Substantia nigra (tissue), 51 donors: ENCODE measurements at places on chromosomes 5 and 9.

DNA sequence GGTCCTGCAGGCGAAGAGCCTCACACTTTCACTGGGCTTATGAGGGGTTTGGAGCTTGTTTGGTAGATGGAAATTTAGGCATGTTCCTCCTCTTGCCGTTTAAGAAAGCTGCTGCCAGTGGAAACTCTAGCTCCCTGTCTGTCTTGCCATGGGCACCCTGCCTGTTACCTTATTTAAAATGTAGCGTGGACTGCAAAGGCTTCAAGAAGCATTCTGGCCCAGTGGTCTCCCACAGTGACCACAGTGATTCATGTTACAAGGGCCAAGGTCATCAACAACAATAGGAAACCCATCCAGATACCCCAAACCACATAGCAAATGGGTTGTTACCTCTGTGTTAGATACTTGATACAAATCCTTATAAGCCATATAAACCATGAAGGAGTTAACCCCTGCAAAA lies 96.6 kb downstream of the DPYSL3 start:
- DNase-seq, result no peak

GRCh38 chr9:75851917-75852316 lies 38.6 kb upstream of the PCSK5 start:
- no peak for DNase-seq

DNA sequence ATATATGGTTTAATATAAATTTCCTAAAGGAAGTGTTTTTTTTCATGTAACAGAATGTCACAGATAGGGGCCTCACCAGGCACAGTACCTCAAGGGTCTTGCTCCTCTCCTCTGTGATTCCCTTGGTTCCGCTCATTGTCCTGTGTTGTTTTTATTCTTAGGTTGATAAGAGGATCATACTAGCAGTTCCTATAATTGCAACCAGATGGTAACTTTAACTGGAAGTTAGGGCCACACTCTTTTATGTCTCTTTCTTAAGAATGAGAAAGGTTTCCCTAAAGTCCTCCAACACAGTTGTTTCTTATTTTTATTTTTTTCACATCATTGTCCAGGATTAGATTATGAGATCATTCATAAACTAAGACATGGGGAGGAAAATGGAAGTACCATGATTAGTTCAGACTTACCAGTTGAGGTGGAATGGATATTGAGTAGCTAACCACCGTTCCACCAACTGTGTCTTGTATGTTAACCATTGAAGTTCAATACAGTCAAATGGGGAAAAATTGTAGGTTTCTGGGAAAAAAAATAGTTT lies 41.1 kb downstream of the FAM174A start:
- DNase-seq, result no peak

DNA sequence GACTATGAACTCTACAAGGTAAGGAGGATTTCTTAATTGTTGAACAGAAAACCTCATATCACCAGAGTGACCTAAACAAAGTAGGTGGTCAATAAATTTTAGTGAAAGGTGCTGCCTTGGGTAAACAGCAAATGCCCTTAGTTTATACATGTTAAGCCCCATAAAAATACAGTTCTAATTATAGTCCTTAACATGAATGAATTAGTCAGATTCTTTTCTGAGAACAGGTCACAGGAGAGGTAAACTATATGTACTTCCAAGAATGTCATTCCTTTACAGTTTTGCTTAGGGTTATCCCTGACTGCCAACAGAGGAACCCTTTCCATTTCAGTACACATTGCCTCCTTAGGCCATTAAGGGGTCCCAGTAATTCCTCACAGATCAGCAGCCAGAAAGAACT lies 64.9 kb downstream of the PLPP1 start:
- DNase-seq, result no peak

DNA sequence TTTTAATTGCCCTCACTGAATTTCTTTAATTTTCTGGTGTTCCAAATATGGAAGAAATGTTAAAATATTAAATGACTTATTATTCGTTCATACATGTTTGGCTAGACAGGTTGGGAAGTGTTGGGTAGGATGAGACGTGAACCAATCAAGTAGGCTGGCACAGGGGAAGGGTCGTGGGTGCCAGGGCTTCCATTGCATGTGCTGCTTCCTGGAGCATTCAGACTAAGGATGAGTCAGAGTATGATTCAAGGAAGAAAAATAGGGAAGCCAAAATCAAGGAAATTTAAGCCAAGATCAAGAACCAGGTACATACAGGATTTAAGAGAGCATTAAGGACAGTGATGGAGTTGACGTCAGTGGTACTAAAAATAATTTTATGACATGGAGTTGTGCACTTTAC lies 2068.0 kb downstream of the MAT2B start:
- DNase-seq, result no peak

GRCh38 chr5:127014573-127014972 lies 15.8 kb downstream of the MARCHF3 start:
- no peak for DNase-seq

DNA sequence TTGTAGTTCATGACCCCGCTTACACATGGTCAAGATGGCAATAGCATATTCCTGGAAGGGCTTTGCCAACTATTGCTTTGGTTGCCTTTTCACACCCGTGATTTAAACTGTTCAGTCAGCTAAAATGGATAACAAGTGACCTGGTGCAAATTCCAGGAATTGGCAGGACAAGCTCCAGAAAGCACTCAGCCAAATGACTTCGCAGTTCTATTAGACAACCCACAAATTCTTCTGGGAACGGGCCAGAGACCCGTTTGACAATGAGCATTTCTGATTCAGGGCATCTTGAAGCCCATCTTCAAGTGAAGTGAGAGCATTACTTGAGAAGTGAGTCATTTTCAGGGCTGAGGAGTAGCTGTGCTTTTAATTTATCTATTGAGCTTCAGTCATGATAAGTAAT lies 165.0 kb downstream of the DROSHA start:
- DNase-seq, result no peak

DNA sequence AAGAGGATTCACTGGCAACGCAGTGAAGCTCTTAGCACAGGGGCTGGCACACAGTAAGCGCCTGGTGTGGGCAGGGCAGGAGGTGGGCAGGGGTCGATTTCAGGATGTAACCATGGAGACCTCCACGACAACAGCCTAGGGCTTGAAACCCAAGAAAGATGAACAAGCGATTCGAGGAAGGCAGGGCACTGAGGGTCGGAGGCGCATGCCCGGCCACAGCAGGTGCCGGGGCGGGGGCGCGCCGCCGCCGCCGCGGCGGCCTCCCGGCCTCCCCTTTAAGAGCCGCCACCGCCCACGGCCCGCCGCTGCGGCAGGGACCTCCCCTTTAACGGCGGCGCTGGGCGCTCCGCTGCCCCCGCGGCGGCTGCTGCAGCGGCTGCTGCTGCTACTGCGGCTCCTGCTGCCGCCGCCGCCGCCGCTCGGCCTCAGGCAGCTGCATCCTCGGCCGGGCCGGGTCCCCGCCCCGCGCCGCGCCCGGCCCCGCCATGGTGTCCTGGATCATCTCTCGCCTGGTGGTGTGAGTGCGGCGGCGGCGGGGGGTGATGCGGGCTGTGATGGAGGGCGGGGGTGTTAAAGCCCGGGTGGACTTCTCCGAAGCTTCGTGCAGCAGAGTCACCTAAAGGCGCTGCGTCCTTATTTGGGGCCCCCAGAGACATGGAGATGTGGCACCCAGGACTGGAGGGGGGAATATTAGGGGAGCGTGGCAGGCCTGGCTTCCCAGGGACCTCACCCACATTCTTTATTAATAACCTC lies at the start of gene REEP2:
REEP2 (plus strand) TSS at position 334 of the 753 bp plus-strand sequence; CDS start at position 486, 152 bp downstream.
- no peak for DNase-seq

GRCh38 chr9:138046641-138047301 lies 169.2 kb downstream of the CACNA1B start:
- DNase-seq, result no peak

DNA sequence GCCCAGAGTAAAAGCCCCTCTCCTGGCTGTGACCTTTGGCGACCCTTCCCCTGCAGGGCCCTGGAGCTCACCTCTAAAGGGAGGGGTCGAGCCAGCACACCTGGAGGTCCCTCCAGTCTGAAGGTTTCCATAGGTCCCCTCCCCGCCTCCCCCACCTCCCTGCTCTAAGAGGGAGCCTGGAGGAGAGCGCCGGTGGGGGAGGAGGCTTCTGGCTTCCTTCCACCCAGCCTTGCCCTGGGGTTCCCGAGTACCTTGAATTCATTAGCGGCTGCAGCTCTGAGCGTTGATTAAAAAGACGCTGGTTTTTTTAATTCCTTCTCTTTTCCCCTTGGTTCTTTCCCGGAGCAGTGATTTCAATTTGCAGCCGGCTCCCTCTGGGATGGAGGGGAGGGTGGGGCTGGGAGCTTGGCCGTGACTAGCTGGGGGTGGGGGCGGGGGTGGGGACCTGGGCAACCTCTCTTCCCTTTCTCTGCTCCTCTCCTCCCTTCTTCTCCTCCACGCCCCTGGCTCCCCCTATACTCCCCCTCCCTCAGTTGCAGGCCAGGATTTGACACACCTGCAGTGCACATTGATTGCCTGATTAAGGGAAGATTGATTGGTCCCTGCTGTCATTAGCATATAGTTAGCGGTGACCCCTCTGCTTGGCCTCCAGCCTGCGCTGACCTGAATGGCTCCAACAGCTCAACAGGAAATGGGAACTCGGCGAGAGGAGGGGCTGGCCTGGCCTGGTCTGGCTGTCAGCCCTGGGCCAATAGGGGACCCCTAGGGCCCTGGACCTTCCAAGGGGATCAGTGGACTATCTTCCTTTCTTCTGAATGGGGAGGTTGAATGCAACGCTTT lies 67.5 kb upstream of the RAPGEF1 start:
- no peak for DNase-seq

DNA sequence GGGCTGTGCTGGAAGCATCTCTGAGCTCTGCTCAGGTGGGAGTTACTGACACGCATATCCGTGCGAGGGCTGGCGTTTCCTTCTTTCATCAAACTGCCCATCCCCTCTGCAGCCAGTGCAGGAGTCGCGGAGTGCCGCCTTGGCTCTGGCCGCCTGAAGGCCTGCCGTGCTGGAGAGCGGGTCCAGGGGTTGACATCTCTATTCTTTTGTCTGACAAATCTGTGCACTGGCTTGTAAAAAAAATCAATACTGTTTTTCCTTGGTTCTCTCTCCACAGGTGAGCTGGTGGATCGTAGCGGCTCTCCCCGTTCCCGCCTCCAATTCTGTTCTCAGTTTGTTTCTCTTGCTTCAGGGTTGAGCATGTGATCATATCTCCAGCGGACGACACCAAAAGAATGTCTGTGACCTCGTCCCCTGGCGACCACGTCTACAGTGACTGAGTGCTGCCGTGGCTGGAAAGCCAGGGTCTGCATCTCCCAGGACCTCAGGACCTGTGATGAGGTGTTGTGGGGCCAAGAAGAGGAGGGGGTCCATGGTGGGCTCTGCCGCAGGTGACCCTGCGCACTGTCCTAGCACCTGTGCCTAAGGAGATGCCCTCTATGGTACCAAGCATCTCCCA lies 214.3 kb upstream of the IRX4 start:
- DNase-seq, result no peak

- no peak for DNase-seq
Measured at GRCh38 chr5:6365142-6365976, 13.0 kb downstream of the MED10 start.

DNA sequence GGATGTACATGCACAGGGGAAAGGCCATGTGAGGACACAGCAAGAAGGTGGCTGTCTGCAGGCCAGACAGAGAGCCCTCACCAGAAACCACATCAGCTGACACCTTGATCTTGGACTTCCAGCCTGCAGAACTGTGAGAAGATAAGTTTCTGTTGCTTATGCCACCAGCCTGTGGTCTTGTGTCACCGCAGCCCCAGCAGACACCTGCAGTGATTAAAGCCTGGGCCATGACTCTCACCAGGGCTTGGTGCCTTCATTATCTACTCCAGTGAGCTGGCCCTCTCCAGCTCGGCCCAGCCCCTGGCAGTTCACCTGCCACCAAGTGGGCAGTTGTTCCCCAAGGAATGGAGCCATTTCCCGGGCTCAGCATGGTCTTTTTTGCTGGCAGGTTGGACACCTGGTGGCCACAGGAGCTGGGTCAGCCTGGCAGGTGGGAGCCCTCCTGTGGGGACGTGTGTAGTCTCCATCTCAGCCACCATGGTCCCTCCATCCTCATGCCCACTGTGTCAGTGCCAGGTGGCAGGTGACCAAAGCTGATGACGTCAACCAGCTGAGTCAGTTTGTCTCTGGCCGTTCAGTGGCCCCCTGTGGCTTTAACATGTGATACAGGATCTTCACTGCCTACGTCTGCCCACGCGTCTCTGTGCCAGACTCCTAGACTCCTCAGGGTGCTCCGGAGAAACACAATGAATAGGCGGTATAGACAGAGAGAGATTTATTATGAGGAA lies 99.9 kb upstream of the PPP1R26 start:
- no peak for DNase-seq

GRCh38 chr5:81760521-81760920 lies 9.6 kb upstream of the SSBP2 start:
- no peak for DNase-seq

DNA sequence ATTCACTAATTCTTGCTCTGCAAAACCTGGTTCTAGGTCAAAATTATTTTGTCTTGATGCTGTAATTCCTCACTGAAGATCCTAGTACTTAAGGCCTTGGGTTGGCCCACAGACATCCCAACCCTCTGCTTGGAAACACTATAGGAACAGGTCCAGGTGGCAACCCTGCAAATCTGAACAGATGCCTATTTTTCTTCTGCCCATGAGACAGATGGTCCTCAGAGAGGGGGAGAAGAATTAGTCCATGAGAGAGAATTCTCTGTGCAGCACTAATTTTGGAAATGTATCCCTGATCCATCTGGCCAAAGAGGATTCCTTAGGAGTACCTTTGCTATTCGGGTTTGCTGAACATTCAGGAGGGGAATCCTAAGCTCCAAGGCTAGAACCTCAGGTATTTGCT lies 156.3 kb downstream of the ELAVL2 start:
- no peak for DNase-seq

DNA sequence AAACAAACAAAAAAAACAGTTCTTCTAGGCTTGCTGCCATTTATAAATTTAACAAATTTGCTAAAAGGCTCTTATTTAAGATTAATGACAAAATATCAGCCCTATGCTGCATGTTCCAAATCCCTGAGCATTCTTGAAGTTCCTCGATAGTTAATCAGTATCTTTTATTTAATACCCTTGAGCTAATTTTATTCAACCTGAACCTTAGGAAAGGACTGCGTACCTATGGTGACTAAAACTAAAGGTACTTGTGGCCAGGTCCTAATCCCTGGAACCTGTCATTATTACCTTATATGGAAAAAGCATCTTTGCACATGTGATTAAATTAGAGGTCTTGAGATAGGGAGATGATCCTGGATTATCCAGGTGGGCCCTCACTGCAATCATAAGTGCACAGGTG lies 10.5 kb upstream of the INIP start:
- no peak for DNase-seq

- DNase-seq, result no peak
Measured at GRCh38 chr5:523441-524222, 617 bp downstream of the SLC9A3 start.

DNA sequence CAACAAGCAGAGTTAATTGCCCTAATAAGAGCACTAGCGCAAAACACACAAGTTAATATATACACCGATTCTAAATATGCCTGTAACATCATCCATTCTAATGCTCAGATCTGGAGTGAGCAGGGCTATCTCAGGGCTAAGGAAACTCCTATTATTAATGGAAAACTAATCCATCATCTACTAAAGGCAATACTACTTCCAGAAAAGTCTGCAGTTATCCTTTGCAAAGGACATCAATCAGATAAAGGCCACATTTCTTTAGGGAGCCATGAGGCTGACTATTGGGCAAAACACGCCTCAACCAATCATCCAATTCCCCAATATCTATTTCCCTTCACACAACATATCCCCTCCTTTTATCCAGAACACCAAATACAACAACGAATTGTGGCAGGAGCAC lies 1032.3 kb upstream of the NUDT12 start:
- no peak for DNase-seq

- DNase-seq, result no peak
Measured at GRCh38 chr5:122756264-122756911, 18.5 kb upstream of the SNX2 start.
